ENCODE measurements at places on chromosomes 5 and 9. TPM values are rescaled to one million over a fixed set of nuclear protein-coding genes. Genes with fewer than 3 reads are reported as not detected.

DNA sequence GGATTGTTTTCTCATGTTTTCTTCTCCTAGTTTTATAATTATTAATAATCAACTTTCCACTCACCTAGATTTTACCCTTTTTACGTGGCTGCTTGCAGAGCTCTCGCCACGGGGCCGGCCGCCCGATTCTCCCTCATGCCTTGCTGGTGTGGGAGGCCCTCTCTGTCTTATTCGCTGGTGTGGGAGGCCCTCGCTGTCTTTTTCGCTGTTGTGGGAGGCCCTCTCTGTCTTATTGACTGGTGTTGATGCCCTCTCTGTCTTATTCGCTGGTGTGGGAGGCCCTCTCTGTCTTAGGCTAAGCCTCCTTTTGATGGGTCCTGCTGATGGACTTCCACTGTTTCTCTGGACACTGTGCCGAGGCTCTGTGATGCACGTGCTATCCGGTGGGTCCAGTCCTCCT lies 161.3 kb upstream of the IRX2 start:
- no peak for DNase-seq

DNA sequence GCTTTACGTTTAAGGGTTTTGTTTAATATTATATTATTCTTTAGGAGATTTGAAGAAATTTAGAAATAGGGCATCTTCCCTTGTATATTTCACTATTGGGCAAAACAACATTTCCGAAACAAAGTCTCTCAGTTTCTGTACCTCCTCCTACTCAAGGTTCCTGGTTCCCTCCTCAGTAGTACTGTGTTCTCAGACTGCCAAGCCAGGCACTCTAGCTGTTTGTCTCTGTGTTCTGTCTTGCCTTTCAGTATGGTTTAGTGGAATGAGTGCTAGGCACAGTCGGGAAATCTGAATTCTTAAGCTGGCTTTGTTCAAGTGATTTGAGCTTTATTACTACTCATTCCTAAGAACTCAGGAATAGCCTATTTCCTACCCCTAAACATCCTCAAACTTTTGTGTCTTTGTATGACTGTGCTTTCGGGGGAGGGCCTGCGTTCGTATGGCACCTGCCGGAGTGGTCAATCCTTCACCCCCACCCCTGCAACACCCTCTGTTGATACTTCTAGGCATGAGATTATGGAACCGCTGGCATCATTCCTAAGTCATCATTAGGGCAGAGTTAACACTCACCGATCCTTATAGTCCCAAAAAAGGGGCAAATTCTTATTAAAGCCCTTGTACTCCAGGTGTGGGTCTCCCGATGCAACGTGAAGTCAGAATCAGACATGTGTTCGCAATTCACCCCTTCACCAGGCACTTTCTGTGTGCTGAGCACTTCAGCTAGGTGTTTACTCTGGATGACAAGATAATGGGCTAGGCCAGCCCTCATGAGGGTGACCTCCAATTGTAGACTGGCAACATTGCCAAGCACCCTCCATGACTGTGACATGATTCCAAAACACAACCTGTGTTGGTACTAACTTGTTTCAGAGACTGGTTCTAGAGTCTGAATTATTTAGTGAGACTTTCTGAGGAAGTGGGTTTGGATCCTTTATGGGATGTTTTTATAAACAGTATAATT lies 24.5 kb downstream of the SNX18 start:
- no peak for DNase-seq

GRCh38 chr9:93185266-93186214 lies 1.6 kb downstream of the WNK2 start:
- no peak for DNase-seq

DNA sequence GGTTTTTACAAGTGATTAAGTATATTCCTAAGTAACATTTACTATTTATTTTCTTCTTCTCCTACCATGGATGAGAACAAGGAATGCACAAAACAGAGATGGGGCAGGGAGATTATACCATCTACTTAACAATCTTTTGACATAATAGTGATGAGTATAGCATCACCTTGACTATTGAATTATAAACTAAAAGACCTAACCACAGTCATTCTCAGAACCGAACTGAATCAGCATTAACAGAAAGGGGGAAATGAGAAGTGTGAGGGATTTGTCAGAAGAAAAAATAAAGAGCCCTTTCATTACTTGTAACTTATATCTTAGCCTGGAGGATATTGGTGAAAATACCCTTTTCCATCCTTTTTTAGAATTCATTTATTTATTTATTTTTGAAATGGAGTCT lies 21.9 kb downstream of the OR2Y1 start:
- no peak for DNase-seq

Gene TAF11L5
- not detected for total RNA-seq

Gene ANXA1
- total RNA-seq, result 204 TPM
